ENCODE measurements at places on chromosomes 6 and 20.

DNA sequence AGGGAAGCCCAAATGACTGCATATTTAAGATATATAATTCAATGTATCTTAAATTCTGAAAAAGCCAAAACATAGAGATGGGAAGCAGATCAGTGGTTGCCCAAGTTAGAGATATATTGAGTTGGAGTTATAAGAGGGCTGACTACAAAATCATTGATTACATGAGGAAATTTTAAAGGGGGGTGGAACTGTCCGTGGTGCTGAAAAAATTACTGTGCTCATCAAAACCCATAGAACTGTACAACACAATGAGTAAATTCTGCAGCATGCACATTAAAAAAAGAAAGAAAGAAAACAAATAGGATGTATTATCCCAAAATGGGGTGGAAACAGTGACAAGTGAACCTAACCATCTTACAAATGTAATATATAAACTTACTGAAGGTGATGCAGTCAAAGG is 100.9 kb downstream of the FUT9 start:
- no peak for DNase-seq

GRCh38 chr6:111774346-111774703 is 98.9 kb downstream of the FYN start:
- DNase-seq: no peak

DNA sequence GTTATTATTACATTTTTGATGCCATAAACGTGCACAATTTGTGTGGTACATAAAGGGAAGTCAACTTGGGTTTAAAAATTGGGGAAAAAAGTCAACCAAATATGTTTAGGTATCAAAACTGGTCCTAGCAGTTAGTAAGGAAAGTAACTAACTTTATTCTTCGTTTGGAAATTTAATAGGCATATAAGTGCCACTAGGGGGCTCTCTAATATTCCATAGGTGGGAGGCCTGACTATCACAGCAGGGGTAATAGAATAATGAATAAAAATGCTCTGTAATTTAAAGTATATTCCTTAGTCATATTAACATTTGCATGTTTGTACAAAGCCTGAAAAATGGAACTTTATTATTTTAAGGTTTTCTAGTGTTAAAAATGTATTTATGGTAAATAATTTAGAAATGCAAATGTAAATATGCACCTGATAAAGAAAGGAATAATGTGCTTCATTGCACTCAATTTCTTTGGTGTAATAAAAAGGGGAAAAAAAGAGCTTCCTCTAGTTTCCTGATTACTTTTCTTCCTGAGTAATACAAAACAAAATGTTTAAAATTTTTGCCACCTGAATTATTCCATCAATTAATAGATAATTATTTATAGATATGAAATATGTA is 125.7 kb upstream of the HDAC2 start:
- peak; percentile 11 for DNase-seq

DNA sequence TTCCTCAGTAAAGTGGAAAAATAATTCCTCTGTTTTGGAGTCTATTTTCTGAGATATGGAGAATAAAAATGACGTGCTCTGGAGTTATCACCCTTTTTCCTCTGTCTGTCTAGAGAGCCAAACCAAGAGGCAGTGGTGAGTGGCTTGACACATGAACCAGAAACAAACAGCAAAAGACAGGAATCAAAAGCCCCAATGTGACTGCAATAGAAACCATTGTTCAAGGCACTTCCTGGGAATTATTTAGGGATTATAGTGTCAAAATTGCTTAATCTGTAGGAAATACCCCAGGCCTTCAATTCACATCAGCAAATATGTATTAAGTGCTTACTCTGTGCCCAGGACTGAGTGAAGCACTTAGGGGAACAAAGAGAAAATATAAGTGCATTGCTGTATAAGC is 560.4 kb upstream of the JAG1 start:
- DNase-seq: peak; percentile 48

- no peak for DNase-seq
These were observed 169.2 kb downstream of the DTNBP1 start for GRCh38 chr6:15493437-15494168.

- no peak for DNase-seq
These were observed 142.4 kb downstream of the FNDC1 start for GRCh38 chr6:159311618-159312017.

- no peak for DNase-seq
These were observed 20.3 kb downstream of the PRDM1 start for GRCh38 chr6:106106276-106107042.

GRCh38 chr20:48724891-48725554 is 102.8 kb downstream of the PREX1 start:
- DNase-seq: no peak

DNA sequence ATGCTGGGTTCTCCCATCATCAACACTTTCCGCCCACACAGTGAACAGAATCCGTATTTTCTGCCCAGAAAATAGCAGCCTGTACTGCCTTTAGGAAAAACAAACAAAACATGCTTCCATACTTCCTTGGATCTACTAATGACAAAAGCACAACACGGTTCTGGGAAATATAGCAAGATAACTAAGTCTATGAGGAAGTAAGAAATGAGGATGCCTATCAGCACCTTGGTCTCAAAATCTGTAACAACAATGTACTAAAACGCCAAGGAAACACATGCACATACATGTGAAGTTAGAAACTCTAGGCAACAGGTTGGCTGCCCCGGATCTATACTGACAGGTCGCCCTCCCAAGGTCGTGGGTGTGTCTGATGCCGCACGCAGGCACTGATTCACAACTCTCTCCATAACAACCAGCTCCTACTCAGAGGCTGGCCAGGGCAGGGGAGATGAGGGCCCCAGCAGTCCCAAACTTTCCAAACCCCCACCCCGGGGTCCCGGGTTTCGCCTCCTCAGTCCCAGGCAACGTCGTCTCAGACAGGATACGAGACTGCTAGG is 710 bp downstream of the BTBD9 start:
- no peak for DNase-seq

- no peak for DNase-seq
These were observed 132.8 kb downstream of the TINAG start for GRCh38 chr6:54441020-54441419.

DNA sequence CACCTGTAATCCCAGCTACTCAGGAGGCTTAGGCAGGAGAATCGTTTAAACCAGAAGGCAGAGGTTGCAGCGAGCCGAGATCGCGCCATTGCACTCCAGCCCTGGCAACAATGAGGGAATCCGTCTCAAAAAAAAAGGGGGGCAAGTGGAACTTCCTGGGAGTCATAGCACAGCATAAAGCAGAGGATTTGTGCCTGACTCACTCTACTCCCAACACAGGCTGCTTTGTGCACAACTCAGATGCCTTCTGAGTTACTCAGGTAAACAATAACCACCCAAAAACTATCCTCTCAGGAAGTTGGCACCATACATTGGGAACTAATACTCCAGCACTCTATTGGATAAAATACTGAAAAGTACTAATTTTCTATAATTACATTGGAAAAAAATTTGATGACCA is 2.5 kb upstream of the TMEM244 start:
- no peak for DNase-seq

GRCh38 chr20:37345339-37346235 is at the start of gene SRC:
TSS of gene SRC (plus strand) at chr20:37346140. CDS start at chr20:37384154, 38,014 bp downstream.
- DNase-seq: peak; percentile 43

Data from NCI-H1092 treated with DMSO at 0.1 percent for 48 hours (cell line).